Left renal cortex interstitium (tissue), 4 donors: ENCODE measurements at places on chromosomes 7 and 10. TPM values are rescaled to one million over a fixed set of nuclear protein-coding genes. Genes with fewer than 3 reads are reported as not detected.
A peak's percentile ranks its signal among the peaks of the same experiment; 100 is the strongest.

DNA sequence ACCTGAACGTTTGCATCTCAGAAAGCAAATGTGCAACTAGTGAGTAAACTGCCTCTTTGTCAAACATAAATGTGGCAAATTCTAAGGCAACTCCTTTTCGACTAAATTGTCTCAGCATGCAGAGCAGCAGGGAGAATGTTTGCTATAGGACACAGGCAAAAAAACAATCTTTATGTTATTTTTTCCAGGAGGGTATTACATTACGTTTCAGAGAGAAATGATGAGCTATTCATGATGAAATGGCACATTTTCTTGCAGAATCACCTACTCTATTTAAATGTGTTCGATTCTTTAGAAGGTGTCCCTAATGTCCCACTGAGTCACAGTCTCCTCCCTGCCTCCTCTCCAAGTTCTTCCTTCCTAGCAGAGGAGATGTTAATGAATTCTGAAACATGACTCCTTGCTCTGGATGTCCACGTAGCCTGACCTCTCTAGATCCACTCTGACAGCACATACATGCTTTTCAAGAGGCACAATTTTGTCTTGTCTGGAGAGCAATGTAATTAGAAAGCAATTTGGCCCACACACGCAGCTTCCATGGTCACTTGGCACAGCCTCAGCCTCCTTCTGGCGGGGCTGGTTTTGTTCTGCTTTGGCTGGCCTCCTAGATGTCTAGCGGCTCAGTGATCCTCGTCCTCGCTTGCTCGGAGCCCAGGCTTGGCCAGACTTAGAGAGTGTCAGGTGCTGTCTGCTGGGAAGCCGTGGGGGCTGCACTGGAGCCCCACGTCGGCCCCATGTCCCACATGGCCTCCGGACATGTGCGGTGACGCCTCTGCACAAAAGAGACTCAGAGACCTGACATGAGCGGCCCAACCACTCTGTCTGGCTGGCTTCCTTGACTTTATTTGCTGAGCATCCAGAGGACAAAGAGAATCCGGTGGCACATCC is 125.7 kb upstream of the ZNF438 start:
- no peak for DNase-seq

Gene HOXA3
- 49.7 TPM for polyA plus RNA-seq

GRCh38 chr10:89332123-89332633 is 4.4 kb downstream of the IFIT3 start:
- DNase-seq, result no peak

DNA sequence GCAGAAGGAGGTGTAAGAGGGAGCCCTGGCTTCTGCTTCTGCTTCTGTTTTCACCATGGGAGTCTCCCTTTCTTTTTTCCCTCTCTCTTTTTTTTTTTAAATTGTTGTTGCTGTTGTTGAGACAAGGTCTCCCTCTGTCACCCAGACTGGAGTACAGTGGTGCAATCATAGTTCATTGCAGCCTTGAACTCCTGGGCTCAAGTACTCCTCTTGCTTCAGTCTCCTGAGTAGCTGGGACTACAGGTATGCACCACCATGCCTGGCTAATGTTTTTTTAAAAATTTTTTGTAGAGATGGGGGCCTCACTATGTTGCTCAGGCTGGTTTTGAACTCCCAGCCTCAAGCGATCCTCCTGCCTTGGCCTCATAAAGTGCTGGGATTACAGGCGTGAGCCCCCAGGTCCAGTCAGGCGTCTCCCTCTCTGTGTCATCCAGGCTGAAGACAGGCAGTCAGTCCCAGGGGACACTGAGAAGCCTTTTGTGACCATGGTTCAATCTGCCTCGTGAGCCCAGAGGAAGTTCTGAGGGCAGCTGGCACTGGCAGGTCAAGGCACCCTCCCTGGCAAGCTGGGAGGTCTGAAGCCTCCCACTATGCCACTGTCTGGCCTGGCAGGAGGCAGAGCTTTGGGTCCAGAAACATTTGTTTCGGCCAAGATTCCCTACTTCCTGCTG is 33.6 kb upstream of the NPFFR1 start:
- DNase-seq, result no peak

DNA sequence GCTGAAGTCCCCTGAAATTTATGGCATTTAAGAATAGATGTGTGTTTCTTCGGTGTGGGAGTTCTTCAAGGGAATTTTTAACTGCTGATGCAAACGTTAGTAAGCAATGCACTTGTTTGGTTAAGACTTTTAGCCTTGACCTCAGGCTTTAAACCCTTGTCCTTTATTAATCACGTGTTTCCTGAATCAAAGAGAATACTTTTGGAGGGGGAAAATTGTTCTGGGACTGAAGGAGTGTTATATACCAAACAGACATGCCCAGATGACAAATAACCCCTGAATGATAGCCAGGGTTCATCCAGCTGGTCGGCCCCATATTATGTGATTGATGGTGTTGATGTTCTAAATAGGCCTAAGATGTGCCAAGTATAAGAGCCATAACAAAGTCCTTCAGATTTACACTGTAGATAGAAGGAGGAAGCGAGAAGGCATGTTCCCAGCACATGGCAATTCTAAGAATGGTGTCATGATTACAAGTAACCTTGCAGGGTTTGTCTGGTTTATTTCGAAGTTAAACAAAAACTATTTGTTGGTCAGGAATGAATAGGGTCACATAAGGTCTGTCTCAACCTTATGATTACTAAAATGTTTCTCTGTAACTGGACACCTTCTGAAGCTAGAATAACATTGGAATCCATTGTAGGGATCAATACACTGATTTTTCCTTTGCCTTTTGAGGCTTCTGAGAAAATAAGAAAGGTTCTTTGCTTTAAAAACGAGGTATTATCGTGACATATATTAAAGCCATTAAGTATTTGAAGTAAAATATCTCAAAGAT is 124.2 kb upstream of the SEM1 start:
- DNase-seq, result peak; percentile 23

- no peak for DNase-seq
Measured at GRCh38 chr7:70456719-70457118, 675.2 kb upstream of the GALNT17 start.

- DNase-seq, result peak; percentile 69
Measured at GRCh38 chr7:151051108-151051507, 2.8 kb downstream of the ASIC3 start.

DNA sequence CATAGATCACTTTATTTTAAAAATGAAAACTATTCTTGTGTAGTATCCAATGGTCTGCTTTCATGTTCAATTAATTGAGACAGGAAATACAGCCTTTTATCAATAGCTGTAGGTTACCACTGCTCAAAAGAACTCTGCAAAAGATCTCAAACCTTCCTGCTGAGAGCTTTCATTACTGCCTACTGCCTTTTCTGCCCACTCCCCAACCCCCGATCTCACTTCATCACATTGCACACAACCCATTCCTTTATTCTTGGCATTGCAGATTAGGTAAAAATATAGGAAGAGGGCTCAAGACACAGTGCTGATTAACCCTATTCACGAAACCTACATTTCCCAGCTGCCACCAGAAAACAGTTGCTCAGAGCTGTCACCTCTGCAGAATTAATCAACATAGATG is 171.4 kb downstream of the BTAF1 start:
- DNase-seq, result no peak

Gene MARCHF5
- polyA plus RNA-seq, result 67.0 TPM

- peak; percentile 67 for DNase-seq
Measured at GRCh38 chr10:71840177-71840957, 10.7 kb downstream of the PSAP start.

GRCh38 chr10:50648935-50649227 is 25.1 kb upstream of the SGMS1 start:
- DNase-seq, result no peak

GRCh38 chr10:113071446-113071845 is 121.4 kb downstream of the TCF7L2 start:
- no peak for DNase-seq

GRCh38 chr7:5704534-5704922 is 76.9 kb downstream of the RNF216 start:
- no peak for DNase-seq

GRCh38 chr7:132059141-132059540 is 502.7 kb upstream of the PODXL start:
- DNase-seq, result no peak

DNA sequence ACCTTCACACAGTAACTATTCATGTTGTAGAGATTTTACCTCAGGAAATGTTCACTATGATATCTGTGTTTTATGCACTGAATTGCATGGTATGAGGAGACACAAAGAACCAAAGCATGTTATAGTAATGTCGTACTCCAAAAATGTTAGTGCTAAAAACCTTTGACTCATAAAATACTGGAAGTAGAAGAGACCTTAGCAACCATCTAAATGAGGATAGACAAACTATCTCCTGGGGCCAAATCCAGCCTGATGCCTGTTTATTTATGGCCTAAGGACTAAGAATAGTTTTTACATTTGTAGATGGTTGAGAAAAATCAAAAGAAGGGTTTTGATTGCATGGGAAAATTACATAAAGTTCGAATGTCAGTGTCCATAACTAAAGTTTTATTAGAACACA is 535.1 kb downstream of the INHBA start:
- no peak for DNase-seq

Gene HOXA10
- polyA plus RNA-seq, result 160 TPM

GRCh38 chr10:108241166-108241565 is 1076.7 kb upstream of the SORCS1 start:
- no peak for DNase-seq

DNA sequence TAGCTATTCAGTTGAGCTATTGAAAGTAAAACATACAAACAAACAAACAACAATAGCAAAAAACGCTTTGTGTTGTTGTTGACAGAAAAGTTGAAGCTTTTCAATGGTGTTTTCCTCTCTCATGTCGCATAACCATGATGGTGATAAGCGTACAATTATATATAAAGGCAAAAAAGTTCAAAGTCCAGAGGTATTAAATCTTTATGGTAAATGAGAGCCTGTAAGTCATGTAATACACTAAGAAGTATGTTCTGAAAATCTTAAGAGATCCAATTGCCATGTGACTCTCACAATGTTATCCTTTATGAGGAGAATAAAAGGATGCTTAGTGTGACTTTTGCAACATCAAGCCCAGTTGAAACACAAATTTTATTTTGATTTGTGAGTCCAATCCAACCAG is 93.9 kb downstream of the PPP1R9A start:
- no peak for DNase-seq

DNA sequence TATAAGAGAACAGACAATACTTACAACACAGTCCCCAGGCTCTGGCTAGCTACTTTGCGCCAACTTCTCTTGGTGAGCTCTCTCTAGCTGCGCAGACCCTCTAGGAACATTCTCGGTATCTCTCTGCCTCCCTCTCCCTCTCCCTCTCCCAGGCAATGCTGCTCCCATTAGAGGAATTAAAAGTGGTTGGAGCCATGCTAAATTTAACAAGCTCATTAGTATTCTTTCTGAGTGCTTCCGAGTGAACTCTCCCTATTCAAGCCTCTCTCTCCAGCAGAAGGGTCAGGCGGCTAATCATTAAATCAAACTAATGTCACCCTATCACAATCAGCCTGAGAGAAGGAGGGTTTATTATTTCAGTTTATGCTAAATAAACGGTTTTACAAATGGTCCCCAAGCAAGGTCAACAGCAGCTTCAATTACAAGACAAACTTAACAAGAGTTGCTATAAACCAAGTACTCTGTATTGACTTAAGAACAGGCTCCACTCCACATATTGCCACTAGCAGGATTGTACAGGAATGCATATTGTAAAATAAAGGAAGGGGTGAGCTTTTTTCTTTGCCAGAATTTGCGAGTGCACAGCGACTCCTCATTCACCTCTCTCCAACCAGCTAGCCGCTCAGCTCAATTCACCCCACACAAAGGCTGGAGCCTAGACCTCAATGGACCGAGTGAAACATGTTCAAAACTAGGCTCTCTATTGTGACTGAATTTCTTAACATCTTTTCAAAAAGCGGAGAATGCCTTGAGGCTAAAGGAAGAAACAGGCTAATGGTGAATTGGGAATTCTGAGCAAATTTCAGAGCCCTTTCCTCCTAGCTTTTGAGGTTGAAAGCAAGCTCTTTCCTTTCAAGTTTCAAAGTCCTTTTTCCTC is 84.4 kb downstream of the GLI3 start:
- DNase-seq, result peak; percentile 67

Gene HKDC1
- 20.7 TPM for polyA plus RNA-seq

- no peak for DNase-seq
Measured at GRCh38 chr10:3652886-3653285, 132.1 kb downstream of the KLF6 start.

DNA sequence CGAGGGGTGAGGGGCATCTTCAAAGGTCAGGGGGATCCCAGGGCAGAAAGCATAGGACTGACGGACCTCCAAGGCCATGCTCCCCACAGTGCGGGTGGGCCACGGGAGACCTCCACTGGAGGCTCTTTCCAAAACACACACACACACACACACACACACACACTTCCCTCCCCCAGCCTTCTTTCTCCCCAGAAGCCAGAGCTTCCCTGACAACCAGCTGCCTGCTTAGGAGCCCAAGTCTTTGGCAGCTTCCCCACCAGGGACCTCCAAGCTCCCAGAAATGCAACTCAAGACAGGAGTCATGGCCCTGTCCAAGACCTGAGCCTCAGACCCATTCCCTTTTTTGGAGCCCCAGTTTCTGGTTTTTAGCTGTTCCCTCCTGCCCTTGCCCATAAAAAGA is 710 bp upstream of the C10orf105 start:
- DNase-seq, result no peak

DNA sequence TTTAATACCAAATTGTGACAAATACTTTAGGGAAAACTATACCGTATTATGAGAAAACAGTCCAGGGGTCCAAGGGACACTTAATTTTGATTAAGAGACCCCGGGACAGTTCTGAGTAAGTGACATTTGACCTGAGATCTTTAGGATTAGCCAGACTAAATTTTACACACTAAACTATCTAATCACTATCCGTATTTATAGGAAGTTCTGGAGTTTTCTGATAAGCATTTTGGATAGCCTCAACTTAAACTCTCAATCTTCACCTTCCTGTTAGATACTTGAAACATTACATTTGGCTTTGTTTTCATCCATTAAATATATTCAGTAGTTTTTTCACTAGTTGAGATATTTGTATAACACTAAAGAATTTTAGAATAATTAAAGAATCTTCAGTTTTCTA is 5.4 kb downstream of the PIK3CG start:
- no peak for DNase-seq

Gene WNT8B
- 0.99 TPM for polyA plus RNA-seq

DNA sequence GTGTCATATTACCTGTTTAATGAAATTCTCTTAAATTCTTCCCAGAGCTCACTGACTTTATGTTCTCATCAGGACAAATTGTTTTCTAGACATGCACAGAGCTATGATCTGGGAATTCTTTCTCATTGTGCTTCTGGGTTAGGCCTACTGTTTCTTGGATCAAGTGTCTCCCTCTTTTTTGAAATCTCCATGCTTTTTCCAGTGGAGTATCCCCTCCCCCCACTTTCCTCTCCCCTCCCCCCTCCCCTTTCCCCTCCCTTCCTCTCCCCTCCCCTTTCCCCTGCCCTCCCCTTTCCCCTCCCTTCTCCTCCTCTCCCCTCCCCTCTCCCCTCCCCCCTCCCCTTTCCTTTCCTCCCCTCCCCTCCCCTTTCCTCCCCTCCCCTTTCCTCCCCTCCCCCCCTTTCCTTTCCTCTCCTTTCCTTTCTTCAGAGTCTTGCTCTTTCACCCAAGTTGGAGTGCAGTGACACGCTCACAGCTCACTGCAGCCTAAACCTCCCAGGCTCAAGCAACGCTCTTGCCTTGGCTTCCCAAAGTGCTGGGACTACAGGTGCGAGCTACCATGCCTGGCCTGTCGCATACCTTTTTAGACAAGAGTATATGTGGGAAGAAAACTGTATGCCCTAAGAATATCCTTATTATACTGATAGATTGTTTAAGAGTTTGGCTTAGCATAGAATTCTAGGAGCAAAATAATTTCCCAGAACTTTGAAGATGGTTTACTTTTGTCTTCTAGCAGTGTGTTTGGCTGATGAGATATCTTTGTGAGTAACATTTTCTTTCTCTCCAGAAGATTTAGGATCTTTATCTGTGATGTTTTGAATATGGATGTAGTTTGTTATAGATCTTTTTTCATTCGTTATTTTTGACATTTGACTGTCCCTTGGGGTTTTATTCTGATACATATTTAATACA is 2.5 kb downstream of the DYNC2I1 start:
- DNase-seq, result no peak

Gene NCF1
- polyA plus RNA-seq, result 1.7 TPM
